ENCODE measurements at places on chromosomes 3 and 15.

DNA sequence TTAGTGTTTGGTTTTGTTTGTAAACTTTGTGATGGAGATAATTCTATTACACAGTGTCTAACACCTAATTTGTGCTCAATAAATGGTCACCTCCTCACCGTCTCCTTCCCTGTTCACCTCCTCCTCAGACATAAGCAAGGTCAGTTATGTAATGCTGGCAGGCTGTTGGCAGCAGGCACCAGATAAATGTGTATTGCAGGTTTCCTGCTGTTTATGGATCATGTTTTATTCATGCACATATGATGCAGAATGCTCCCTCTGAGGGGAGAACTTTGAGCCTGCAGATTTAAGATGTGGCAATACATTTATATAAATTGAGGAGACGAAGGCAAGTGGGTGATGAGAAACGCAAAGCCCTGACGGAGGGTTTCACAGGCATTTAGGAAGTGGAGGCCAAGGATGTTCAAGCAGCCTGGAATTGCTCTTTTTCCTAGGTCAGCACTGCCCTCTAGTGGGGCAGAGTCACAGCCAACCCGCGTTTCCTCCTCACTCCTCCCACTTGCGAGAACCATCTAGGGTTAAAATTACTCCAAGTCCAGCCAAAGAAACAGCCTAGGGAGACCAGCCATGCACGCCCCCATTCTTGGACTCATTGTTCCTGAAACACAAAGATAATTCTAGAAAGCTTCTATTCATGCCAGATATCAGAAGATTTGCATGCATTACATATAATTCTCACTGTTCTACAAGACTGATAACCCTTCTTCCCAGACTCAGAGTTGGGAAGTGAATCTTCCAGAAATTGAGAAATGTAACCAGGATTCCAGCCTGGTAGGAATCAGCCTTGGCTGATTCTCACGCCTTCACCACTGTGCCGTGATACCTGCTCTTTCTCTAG, 228.7 kb downstream of the SLCO3A1 start:
- peak; percentile 30 for DNase-seq

- DNase-seq, result no peak
Observed at GRCh38 chr15:70906842-70907241, 14.2 kb downstream of the LRRC49 start.

- DNase-seq, result no peak
Observed at GRCh38 chr3:77601823-77602415, 562.0 kb downstream of the ROBO2 start.

DNA sequence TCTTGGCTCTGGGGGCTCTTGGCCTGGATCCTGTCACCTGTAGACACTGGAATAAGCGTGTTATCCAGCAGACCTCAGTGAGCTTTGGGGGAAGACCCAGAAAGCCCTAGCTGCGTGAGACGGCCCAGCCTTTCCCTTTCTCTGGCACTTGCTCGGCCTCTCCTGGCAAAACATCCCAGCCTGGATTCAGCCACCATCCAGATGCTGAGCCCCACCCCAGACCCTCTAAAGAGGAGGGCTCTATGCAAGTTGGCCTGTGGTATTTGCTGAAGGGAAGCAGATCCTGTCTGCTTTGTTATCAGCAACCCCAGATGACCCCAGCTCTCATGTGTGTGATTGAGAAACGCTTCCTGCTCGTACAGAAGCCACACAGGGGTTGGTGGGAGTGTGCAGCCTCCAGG, 267.2 kb downstream of the FAM43A start:
- no peak for DNase-seq

- no peak for DNase-seq
Observed at GRCh38 chr15:26106556-26106955, 243.4 kb upstream of the ATP10A start.
